T-helper 2 cell treated with Interferon-gamma antibody and Interleukin-4, amounts not matched to agents 5 μg/mL and 100 μg/mL, for 36 hours (primary cell): ENCODE measurements at places on chromosomes 2 and 18.

DNA sequence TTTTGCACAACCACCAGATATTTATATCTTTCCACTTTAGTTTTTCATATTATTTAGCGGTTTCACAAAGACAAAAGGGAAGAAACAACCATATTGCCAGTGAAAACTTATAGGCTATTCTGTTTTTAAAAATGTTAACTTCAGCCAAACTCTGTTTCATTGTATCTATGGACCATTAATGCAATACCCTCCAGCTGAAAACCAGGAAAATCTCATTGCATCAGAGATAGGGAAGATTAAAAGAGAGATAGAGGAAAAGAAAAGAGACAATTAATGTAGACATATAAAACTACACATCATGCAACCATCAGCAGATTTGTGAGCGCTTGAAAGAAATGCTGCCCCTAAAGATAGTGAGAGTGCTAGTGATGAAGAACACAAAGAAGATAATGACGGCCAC is 970.2 kb downstream of the ERBB4 start:
- DNase-seq, result no peak

GRCh38 chr2:26399771-26400376 is 1.8 kb upstream of the DRC1 start:
- no peak for DNase-seq

DNA sequence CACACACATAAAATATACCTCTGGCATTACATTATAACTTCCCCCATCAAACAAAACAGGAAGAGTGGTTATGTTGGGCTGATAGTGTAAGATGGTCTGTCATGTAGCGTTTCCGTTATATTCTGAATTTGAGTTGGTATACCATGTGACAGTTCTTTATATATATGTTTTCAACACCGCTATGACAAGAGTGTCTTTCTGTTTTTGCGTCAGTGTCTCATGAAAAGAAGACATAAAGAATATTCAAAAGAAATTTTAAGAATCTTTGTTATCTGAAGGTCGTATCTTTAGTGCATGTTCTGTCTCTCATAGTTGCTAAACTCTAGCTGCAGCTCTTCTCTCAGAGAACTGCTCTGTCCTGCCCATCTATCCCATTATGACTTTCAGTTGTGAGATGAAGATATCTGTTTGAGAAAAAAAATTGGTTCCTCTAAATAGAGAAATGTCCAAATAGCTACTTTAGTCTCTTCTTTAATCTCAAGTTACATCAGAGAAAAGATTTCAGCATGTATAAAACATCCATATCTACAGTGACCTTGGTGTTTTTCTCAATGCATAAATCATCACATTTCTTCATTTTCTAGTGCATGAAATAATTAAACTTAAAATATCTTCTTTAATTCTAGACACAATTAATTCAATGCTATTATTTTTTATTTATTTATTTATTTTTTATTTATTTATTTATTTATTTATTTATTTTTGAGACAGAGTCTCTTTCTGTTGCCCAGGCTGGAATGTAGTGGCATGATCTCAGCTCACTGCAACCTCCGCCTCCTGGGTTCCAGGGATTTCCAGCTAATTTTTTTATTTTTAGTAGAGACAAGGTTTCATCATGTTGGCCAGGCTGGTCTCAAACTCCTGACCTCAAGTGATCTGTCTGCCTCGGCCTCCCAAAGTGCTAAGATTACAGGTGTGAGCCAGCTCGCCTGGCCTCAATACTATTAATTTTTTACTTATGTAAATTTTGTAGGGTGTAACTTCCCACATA is 24.3 kb upstream of the PSME4 start:
- DNase-seq, result peak; percentile 14

DNA sequence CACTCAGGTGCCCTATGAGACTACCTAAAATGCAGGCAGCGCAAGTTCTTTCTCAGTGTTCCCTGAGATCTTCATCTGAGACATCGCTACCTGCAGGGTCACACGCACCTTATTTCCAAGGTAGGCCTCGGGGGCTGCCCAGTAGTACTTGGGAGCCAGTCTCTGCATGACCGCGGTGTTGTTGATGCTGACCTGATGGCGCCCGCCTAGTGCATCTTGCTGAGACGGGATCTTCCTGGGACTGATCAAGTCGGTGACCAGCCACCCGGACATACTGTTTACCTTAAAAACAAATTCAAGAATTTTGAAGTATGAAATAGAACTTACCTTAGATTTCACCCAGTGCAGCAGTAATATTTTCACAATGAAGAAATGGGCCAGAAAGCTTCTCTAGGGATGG is 80.1 kb downstream of the LAMA1 start:
- DNase-seq, result no peak

GRCh38 chr2:134253804-134254203 is at the start of gene MGAT5:
Gene MGAT5, plus strand, starts transcription at chr2:134254072. Its CDS starts 332 bp downstream, at chr2:134254404.
- DNase-seq, result no peak

DNA sequence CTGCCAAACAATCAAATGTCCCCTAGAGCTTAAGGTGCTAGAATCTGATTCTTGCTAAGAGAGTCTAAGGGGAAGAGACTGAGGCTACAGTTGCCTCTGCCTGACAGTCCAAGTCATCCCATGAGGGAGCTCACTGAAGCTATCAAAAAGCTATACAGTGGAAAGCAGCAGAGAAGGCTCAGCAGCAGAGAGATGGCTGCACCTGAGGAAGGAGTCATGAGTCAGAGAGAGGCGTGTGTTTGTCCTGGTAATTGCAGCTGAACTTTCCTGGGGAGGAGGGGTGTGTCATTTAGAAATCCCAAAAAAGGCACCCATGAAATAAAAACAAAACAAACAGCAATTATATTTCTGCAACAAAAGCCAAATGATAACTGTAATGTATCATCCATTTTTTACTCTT is 305.2 kb upstream of the UBE2E3 start:
- no peak for DNase-seq
